Activated CD4-positive, CD25-positive, alpha-beta regulatory T cell treated with anti-CD3 and anti-CD28 coated beads, Interleukin-2, amount 50 U/mL, for 16 hours (primary cell): ENCODE measurements at places on chromosomes 3 and 15.

GRCh38 chr15:60237446-60237845, 160.3 kb downstream of the ANXA2 start:
- no peak for DNase-seq

- no peak for DNase-seq
Observed at GRCh38 chr15:77666296-77666660, 33.6 kb upstream of the LINGO1 start.

DNA sequence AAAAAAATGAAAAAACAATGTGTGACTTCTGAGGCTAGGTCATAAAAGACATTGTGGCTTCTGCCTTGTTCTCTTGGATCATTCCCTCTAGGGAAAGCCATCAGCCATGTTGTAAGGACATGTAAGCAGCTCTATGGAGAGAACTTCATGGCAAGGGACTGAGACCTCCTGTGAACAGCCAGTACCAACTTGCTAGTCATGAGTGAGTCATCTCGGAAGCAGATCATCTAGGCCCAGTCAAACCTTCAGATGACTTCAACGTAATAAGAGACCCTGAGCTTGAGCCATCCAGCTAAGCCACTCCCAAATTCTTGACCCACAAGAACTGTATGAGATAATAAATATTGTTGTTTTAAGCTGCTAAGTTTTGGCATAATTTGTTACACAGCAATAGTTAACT, 4.9 kb downstream of the MON1A start:
- no peak for DNase-seq

GRCh38 chr3:149941186-149941585, 29.5 kb downstream of the PFN2 start:
- no peak for DNase-seq

GRCh38 chr3:85781806-85782205, 823.0 kb downstream of the CADM2 start:
- DNase-seq: no peak
